ENCODE measurements at places on chromosomes 12 and 14.
A peak's percentile ranks its signal among the peaks of the same experiment; 100 is the strongest.

DNA sequence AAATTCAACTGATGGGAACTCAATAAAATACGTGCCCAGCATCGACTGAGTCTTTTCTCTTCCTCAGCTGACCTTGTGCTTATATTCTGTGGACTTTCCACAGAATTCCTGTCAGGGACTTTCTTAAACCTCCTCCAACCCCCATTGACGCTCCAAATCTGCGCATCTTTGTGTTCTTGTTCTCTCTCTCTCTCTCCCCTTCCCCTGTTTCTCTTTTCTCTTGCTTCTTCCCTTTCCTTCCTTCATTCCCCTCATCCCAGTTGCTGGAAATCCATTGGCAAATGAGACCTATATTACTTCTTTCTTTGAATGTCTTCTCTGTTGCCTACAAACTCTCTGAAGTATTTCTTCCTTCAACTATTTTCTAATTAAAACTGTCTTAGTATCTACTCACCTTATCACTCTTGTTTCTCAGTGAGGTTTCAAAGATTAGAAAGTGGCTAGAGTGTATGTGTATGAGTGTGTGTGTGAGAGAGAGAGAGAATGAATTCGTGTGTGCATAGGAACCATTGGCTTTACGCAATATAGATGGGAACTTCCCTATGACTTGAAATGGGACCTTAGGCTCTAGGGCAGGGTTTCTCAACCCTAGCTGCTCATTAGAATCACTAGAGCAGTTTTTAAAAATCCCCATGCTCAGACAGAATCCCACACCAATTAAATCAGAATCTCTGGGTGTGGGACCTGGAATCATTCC is 41.8 kb upstream of the DHRS7 start:
- no peak for DNase-seq

GRCh38 chr14:81406863-81407262 is 6.7 kb upstream of the STON2 start:
- no peak for DNase-seq

DNA sequence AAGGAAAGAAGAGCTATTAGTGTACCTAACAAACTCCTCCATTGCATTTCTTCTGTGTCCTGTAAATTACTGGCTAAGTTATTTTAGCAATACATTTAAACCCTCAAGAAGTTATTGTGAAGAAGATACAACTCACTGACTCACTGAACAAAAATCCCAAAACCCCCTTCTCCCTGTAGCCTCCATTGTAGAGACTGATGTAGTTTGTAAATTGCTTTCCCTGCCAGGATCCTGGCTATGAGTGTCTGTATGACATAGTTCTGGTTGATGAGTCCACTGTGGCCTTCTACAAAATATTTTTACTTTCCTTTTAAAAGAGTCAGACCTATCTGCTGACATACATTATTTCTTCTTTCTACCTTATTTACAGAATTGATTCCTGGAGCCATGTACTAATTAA is 155.6 kb downstream of the SLC6A15 start:
- DNase-seq = no peak

DNA sequence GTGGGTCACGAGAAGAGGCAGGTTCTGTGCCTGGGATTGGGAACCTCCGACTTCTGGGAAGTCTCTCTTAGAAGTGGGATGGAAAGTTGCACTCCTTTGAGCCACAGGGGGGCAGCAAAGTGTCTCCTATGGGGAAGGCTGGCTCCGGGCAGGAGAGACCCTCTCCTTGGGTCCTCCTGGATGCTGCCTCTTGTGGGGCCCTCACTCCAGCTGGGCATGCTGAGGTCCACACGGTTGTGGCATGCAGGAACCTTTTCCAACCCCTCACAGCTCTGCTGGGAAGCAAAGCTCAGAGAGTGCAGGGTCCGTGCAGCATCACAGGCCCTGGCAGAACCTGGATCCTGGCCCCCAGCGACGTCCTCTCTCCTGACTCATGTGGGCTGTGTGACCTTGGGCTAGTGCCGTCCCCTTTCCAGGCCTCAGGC is 17.4 kb downstream of the SDSL start:
- peak; percentile 71 for DNase-seq

GRCh38 chr12:58907391-58907790 is 12.9 kb downstream of the LRIG3 start:
- DNase-seq = no peak

GRCh38 chr14:101017209-101017608 is 113.7 kb upstream of the RTL1 start:
- DNase-seq = no peak

DNA sequence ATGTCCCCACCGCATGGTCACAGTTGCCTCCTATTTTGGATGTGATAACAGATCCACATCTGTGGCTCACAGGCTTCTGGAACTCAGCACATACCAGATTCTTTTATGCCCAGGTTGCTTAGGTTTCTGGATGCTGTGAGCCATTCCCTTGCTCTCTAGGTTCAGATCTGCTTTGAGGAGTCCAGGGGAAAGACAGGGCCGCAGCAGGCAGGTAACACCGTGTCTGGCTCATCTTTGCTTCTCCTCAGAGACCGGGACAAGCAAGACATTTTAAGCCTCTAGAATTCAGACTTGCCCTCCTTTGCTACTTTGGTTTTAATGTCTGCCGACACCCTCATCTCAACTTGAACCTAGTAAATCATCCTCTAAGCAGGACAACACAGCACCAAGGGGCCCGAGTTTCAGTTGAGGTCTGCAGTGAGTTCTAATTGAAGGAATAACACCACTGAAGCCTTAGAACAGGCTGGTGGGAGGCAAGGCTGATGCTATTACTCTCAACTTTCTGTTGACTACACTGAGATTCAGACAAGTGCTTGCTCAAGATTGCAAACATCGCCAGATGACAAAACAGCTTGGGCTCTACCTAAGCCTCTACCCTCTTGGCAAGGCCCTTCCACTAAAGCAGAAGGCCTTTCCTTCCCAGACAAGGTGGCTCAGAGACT is 55.3 kb downstream of the MDM2 start:
- no peak for DNase-seq

DNA sequence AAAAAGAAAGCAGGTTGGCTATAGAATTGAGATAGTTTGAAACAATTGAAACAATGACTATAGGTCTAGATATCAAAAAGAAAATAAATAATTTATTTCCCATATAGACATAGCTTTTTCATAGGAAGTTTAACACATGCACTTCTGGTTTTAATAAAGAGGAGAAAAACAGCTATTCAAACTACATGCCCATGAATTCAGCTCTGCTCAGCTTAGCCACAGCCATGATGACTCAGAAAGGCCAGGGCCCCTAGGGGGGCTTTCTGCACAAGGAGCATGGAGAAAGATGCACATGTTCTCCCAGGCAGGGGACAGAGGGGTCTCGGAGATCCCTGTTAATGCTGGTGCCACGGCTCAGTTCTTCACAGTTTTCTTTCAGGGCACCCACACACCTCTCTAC is 114.0 kb downstream of the GALC start:
- DNase-seq = no peak

- no peak for DNase-seq
These were observed 170.4 kb downstream of the CALM1 start for GRCh38 chr14:90567191-90567590.

DNA sequence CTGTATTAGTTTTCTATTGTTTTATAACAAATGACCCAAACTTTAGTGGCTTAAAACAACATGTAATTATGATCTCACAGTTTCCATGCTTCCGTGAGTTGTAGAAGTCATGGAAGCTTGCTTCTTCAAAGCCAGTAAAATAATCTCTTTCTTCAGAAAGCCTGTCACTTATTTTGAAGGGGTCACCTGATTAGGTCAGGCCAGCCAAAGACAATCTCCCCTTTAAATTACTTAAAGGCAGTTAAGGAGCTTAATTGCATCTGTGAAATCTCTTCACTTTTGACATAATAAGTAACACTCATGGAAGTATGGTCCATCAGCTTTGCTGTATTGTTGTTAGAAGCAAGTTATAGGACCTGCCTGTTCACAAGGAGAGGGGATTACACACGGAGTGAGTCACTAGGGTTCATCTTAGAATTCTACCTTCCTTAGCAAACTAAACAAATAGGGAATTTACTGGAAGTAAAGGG is 89.8 kb downstream of the FAR2 start:
- DNase-seq = no peak

All from retina (tissue), 1 donor.